AG09319 (cell line): ENCODE measurements at places on chromosomes 5 and 9.

- peak; percentile 66 for DNase-seq
These were observed 104.1 kb upstream of the BASP1 start for GRCh38 chr5:17113174-17113958.

GRCh38 chr5:170656346-170656745, 127.2 kb upstream of the GABRP start:
- DNase-seq: no peak

GRCh38 chr5:170483701-170484458, 19.9 kb upstream of the KCNIP1 start:
- no peak for DNase-seq

DNA sequence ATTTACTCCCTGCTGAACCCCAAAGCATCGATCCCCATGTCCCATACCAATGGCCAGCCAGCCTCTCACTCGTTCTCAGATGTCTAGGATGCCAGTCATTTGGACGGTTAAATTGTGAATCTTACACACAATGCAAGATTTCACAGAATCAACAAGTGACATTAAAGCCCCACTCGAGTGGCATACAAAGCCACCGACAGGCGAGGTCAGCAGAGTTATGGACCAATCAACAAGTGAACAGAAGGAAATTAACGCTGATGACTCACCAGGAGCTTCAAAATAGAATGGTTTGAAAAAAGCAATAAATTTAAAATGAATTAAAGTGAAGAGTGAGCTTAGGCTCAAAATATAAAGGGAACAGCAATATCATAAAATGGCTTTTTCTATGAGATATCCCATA, 8.2 kb upstream of the RUFY1 start:
- no peak for DNase-seq

DNA sequence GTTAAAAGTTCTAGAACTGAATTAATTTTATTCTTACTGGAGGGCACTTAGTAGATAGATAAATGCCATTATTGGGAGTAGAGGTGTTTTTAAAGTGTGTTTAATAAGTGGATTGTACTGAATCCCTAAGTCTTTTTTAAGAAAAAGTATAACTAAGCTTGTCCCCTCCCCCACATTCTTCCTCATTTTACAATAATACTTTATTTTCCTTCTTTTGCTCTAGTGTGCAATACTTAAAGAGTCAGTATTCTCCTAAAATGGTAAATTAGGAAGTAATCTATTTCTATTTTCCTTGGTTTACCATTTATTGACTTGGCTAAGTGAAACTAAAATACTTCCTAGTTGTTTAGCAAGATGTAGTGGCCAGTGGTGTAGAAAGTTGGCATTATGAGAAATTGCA, 11.6 kb downstream of the UBLCP1 start:
- no peak for DNase-seq

- DNase-seq: no peak
These were observed 31.5 kb downstream of the PDGFRB start for GRCh38 chr5:150124111-150124557.

DNA sequence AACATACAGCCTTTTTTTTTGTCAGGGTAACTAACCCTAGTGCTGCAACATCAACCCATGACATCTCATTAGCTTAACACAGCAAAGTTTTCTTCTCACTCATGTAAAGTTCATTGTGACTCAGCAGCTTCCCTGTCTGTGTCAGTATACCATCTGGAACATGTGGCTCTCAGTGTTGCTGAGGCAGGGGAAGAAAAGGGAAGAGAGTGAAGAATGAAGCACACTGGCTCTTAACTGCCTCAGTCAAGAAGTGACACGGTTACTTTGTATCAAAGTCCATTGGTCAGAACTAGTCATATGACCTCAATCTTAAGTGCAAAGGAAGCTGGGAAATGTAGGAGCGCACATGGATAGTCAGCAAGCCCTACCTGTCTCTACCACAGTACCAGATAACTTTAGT, 185.0 kb upstream of the ELL2 start:
- DNase-seq: peak; percentile 54

DNA sequence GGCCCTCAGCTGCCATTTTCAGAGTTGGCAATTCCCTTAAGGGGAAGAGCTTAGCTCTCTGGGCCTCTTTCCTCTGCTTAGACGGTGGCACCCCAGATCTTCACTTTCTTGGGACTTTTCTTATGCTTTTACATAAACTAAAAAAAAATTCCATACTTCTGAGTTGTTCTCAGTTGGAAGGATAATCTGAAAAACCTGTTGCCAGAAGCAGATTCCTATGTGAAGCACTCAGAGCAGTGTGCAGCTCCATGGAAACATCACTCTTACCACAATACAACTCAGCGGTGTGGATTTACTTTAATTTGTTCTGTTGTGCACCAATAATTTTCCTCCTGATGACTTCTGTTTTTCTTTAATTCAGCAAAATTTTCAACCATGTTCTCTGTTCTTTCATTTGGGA, 44.1 kb upstream of the MROH2B start:
- DNase-seq: peak; percentile 71

- no peak for DNase-seq
These were observed 1865.4 kb downstream of the MAT2B start for GRCh38 chr5:165370794-165371193.

- DNase-seq: no peak
These were observed 78.9 kb downstream of the NSUN2 start for GRCh38 chr5:6553972-6554371.

GRCh38 chr5:35852084-35852734, 4.5 kb upstream of the IL7R start:
- DNase-seq: no peak

GRCh38 chr9:87343816-87344430, 153.7 kb upstream of the DAPK1 start:
- DNase-seq: no peak

DNA sequence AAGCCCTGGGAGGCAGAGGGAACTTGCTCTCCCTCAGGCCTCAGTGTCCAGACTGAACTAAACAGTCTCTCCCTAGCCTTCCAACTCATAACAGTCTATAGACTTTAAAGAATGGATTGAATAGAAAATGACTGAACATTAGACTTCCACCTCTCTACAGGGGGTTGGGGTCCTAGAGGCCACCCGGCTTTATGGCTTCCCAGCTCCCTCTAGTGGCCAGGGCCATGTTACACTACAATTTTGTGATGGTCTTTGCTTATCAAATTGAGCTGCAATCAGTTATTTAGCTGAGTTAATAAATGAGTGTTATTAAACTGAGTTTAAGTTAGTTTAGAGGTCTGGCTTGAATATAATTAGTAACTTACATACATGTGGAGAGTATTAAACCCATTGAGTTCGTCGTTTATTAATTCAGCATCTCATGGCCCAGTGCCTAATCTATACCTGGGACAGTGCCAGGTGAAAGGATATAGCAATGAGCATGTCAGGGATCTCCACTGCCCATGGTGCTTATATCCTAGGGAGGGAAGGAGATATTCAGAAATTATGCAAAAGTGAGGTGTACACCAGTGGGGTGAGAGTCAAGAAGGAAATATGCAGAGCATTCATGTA, 105.2 kb downstream of the SH3TC2 start:
- DNase-seq: no peak

GRCh38 chr5:144179226-144179625, 8.6 kb downstream of the KCTD16 start:
- DNase-seq: no peak

GRCh38 chr9:120475341-120475740, 104.6 kb downstream of the CDK5RAP2 start:
- DNase-seq: peak; percentile 91

GRCh38 chr9:124098141-124098905, 86.8 kb downstream of the LHX2 start:
- no peak for DNase-seq

DNA sequence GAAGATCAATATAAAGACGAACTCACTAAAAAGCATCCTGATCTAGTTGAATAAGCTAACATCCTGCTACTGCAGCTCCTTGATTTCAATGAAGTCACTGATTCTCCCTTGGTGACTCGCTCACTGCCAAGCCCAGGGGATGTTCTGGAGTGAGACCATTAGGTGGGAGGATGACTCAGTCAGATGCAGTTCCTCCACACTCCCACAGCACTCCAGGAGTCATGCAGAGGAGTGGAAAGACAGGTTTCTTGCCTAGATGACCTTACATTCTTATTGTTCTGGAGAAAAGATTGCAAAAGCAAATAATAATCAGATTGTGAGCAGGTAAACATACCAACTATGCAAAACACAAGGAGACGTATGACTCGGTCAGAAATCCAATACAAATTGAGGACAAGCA, 15.3 kb downstream of the GCNT4 start:
- no peak for DNase-seq

DNA sequence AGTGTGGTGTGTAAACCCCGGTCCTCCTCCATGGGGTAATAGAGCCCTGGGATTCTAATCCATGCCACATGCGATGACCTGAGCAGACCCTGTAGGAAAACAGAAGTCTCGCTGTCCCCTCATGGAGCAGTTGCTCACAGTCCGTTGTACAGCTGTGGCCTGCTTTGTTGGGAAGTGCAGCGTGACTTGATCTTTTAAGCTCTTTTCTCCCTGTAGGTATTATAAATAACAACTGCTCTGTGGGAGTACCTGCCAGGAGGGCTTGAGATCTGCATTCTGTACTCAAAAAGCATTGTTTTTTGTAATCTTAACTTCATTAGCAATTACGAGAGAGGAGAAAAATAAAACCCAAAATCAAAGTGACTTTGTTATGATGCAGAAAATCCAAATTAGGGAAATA, 17.3 kb downstream of the MEGF10 start:
- DNase-seq: no peak

DNA sequence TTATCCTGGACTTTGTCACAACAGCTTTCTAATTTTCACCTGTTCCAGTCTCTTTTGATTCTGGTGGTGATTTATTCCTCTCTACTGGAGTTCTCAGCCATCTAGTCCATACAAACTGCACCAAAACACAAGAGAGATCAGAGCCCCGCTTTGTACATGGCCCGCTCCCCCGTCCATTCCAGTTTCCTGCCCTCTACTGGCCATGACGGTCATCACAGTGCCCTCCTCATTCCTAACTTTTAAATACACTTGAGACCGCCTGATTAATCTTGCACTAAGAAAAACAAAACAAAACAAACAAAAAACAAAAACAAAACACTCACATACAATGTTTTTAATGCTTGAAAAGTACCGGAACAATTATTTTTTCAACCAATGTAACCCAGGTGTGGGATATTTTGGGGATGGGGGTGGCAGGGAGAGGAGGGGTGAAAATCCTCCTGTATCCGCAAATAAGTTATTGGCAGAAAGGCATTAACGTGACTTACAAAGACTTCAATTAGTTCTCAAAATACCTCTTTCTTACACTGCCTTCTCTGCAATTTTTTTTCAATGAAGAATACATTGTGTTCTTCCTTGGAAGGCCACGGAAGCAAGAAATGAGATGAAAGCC, 84.8 kb upstream of the PAM start:
- DNase-seq: no peak

DNA sequence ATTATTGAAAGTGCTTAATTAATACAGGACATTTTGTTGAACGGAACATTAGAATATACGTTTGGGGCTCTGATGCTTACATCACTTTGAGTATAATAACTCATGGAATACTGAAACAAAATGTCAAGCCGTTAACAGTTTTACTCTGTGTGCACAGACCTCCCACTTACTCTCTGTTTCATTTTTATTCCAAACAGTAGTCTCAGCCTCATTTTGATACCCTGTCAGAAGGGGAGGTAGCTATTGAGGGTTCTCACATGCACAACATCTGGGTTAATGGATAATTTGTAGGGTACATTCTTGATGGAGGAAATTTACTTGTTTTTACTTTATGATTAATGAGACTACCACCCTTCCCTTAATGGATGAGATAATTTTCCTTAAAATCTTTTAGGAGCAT, 59.0 kb downstream of the SCAMP1 start:
- DNase-seq: no peak

DNA sequence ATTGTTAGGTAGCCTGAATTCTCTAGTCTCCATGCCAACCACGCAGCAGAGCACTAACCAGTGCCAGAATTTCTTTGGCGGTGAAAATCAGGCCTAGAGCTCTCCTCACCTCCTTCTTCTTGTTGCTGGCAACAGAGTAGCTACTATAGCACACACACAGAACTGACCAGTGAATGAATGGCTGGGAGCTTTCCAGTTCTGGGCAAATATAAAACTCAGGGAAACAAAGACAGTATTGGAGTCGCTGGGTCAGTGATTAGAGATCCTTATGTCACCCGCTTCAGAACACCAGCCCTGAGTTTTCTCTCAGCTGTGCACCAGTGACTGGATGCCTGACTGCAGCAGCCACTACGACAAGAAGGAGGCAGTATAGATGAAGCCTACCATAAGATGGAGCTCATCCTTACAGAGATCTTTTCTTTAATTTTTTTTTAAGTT, 26.9 kb upstream of the FEM1C start:
- DNase-seq: no peak

GRCh38 chr5:43357878-43358281, 44.7 kb upstream of the HMGCS1 start:
- DNase-seq: no peak

- DNase-seq: no peak
These were observed 189.1 kb upstream of the PTGER4 start for GRCh38 chr5:40490464-40491111.

GRCh38 chr5:94945656-94946055, 327.2 kb downstream of the SLF1 start:
- no peak for DNase-seq
